ENCODE measurements at places on chromosomes 6 and 20. TPM values are rescaled to one million over a fixed set of nuclear protein-coding genes. Genes with fewer than 3 reads are reported as not detected.

DNA sequence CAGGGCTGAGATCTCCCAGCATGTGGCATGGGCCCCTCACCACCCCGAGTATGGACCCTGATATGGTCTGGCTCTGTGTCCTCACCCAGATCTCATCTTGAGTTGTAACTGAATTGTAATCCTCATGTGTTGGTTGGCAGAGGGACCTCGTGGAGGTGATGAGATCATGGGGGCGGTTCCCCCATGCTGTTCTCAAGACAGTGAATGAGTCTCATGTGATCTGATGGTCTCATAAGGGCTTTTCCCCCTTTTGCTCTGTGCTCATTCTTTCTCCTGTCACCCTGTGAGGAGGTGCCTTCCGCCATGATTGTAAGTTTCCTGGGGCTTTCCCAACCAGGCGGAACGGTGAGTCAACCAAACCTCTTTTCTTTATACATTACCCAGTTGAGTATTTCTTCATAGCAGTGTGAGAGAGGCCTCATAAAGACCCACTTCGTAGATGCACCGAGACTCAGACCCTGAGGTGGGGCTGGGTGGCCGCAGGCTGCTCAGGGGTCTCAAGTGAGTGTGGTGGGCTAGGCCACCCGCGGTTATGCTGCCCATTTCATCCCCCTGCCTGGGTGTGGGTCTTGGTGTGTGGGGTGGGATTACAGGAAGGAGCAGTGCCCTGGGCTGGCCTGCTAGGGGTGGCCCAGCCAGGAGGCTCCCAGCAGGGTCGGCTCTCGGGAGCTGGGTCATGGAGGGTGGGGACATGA lies 26.2 kb upstream of the GATA5 start:
- no peaks in the 10 kb centered on the region for H3K27me3 ChIP-seq
- DNase-seq, result no peak
- H3K36me3 ChIP-seq, result peaks cover 4% of the 10 kb centered on the region
- no peak overlapping the region for H3K4me3 ChIP-seq

GRCh38 chr6:43269273-43270007 lies 26.2 kb downstream of the TTBK1 start:
- DNase-seq, result no peak
- H3K4me3 ChIP-seq, result no peak overlapping the region
- H3K27me3 ChIP-seq, result peaks cover 5% of the 10 kb centered on the region
- peaks cover 32% of the 10 kb centered on the region for H3K4me1 ChIP-seq
- peaks cover 50% of the 10 kb centered on the region for H3K36me3 ChIP-seq
- H3K27ac ChIP-seq, result no peak overlapping the region

DNA sequence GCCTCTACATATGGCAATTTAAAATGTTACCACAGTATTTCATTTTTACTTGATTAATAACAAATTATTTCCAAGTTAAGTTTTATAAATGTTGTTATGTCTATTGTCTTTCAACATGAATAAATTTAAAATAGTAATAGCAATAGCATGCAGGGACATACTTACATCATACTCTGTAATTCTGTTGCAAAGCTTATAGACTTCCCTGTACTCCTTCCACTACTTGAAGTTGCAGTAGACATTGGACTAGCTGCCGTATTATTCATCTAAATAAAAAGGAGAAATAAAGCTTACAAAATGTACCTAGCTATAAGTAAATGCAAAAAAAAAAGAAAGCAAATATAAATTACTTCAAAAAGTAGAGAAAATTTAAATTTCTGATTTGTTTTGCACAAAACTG lies 12.7 kb downstream of the SUPT3H start:
- DNase-seq, result no peak
- no peaks in the 10 kb centered on the region for H3K4me1 ChIP-seq
- no peaks in the 10 kb centered on the region for H3K27me3 ChIP-seq
- no peaks in the 10 kb centered on the region for H3K36me3 ChIP-seq

DNA sequence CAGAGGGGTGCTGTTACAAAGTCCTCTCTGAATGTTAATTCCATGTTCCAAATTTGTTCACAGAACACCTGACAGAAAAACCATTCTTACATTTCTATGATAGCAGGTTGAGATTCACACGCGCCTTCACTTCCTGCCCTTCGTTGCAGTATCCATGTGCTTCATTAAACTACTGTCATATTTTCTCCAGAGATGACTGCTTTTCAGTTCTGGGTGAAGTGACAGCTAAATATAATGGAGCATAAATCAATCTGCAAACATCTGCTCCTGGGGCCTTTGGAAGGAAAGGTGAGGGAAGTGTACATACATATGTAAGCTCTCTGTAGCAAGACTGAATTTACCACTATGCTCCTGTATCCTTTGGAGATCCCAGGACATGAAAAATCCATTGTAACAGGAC lies 750.2 kb downstream of the HDGFL1 start:
- H3K27ac ChIP-seq, result no peak overlapping the region
- no peaks in the 10 kb centered on the region for H3K27me3 ChIP-seq
- DNase-seq, result peak; percentile 2
- no peaks in the 10 kb centered on the region for H3K4me1 ChIP-seq
- no peaks in the 10 kb centered on the region for H3K36me3 ChIP-seq

GRCh38 chr6:35047265-35048011 lies 93.7 kb downstream of the TCP11 start:
- no peaks in the 10 kb centered on the region for H3K27me3 ChIP-seq
- no peak overlapping the region for H3K4me3 ChIP-seq
- peaks cover 66% of the 10 kb centered on the region for H3K4me1 ChIP-seq
- H3K36me3 ChIP-seq, result no peaks in the 10 kb centered on the region

DNA sequence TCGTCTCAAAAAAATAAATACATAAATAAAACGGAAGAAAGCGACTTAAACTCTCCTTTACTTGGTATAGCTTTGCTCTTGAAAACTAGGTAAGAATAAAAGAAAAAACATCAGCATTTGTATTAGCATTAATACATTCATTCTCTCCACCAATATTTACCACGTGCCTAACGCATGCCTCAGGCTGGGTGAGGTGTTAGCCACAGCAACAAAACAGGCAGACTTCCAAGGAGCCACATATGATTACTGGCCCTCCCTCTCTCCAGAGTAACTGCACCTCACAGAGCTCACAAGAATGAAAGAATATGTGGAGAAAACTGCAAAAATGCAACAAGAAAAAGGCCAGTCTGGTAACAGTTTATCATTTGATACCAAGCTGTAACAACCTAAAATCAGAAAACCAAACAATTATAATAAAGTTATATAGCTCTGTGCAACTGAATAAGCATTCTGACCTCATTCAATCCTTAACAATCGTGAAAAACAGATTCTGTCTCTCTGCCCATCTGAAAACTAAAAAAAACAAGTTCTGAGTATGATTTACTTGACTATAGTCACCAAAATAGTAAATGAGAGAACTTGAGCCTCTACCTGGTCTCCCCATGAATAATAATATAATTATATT lies 5.2 kb downstream of the NAPB start:
- no peaks in the 10 kb centered on the region for H3K27me3 ChIP-seq
- H3K4me3 ChIP-seq, result no peak overlapping the region
- DNase-seq, result peak; percentile 44
- H3K27ac ChIP-seq, result no peak overlapping the region
- no peaks in the 10 kb centered on the region for H3K36me3 ChIP-seq

DNA sequence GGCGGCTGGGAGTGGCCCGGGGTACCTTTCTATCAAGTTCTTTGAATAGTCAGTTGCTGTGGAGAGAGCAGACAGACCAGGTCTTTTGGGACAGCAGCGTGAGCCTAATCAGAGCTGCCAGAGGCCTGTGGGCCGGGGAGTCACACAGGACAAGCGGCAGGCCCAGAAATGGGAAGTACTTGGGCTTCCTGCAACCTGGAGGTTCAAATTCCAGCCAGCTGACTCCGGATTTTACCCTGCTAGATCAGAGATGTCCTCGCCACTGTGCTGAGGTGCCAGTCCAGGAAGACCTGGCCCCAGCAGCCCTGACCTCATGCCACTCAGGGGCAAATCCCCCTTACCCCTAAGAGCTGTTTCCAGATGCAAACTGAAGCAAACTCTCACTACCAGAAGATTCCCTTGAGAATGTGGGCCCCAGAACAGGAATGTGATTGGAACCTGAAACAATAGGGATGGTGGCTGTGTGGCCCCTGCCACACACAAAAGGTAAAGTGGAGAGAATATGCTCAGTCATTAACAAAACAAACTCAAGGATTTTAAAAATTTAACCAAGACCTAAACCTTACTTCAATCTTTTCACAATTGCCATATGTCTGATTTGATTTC lies 9.7 kb downstream of the BEND3 start:
- DNase-seq, result no peak
- no peak overlapping the region for H3K27ac ChIP-seq
- H3K27me3 ChIP-seq, result no peaks in the 10 kb centered on the region
- peaks cover 11% of the 10 kb centered on the region for H3K4me1 ChIP-seq
- H3K4me3 ChIP-seq, result no peak overlapping the region

DNA sequence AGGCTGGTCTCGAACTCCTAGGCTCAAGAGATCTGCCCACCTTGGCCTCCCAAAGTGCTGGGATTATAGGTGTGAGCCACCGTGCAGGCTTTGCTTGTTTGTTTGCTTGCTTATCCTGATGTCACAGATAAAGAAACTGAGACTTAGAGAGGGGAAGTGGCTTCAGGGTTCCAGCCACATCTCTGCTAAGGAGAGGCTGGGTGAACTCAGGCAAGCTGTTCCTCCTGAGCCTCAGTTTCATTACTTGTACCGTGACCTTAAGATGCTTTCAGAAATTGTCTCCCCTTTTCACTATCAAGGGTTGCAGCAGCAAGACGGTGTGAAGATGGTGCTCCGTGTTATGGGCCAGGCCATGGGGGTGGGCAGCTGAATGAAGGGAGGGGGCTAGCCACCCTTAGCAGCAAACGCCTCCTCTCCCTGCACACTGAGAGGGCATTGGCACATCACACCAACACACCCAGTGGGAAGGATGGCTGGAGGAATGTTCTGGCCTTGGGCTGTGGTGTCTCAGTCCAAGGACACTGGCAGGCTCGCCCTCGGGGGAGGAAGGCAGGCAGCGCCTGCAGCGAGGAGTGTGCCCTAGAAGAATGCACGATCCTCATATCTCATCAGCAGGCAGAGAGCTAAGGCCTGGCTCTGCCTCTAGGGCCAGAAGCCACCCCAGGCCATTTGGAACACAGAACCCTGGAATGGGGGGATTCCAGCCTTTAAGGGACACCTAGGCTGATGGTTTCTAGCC lies 48.2 kb upstream of the TLDC2 start:
- H3K27me3 ChIP-seq, result no peaks in the 10 kb centered on the region
- peaks cover 68% of the 10 kb centered on the region for H3K4me1 ChIP-seq
- peaks cover 54% of the 10 kb centered on the region for H3K36me3 ChIP-seq
- no peak for DNase-seq
- no peak overlapping the region for H3K27ac ChIP-seq
- H3K4me3 ChIP-seq, result no peak overlapping the region

- H3K4me3 ChIP-seq, result no peak overlapping the region
- no peaks in the 10 kb centered on the region for H3K27me3 ChIP-seq
- H3K4me1 ChIP-seq, result peaks cover 4% of the 10 kb centered on the region
- no peak for DNase-seq
- H3K27ac ChIP-seq, result no peak overlapping the region
These were observed 18.8 kb downstream of the RTF2 start for GRCh38 chr20:56487216-56487615.

GRCh38 chr6:134060491-134061106 lies 8.2 kb upstream of the SLC2A12 start:
- no peak for DNase-seq
- H3K27ac ChIP-seq, result no peak overlapping the region
- H3K4me1 ChIP-seq, result no peaks in the 10 kb centered on the region

GRCh38 chr6:13159300-13159699 lies 169.0 kb downstream of the TBC1D7 start:
- H3K27ac ChIP-seq, result no peak overlapping the region
- H3K36me3 ChIP-seq, result no peaks in the 10 kb centered on the region
- DNase-seq, result no peak
- H3K4me1 ChIP-seq, result no peaks in the 10 kb centered on the region
- no peaks in the 10 kb centered on the region for H3K27me3 ChIP-seq

DNA sequence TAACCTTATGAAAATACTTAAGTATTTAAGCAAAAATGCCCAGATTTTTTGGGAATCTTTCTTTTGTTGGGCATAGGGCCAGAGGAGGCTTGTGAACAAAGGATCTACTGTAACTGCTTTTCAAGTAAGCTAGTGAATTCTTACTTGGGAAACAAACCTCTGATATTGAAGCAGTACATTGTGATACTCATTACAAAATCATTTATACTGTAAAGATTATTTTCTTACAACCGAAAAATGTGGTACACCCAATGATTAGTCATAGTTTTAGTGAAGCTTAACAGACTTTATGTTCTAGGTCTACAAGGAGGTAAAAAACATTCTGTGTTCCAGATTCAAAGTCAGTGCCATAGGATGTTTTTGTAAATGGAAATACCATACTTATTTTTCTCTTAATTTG lies 272.9 kb upstream of the KCNQ5 start:
- no peaks in the 10 kb centered on the region for H3K4me1 ChIP-seq
- DNase-seq, result no peak

DNA sequence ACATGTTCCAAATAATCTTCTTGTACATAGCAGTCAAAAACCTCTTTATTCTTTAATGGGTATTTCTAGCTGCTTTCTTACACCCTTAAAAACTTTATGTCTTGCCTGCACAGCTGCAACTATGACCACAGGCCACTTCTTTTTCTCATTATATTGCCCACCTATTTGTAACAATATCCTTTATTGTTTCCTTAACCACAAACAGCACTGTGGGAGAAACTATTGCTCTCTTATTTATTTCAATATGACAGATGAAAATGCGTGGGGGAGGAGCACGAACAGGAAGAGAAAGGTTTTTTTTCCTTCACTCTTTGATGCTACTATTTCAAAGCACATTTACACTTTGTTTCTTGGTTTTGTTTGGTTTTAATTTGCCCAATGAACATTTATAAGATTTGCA lies 253.5 kb downstream of the GJA1 start:
- no peak overlapping the region for H3K4me3 ChIP-seq
- DNase-seq, result no peak
- H3K27ac ChIP-seq, result no peak overlapping the region
- H3K36me3 ChIP-seq, result no peaks in the 10 kb centered on the region

GRCh38 chr6:73123632-73124329 lies 101.5 kb downstream of the KHDC1L start:
- H3K27ac ChIP-seq, result no peak overlapping the region
- DNase-seq, result no peak
- H3K4me1 ChIP-seq, result no peaks in the 10 kb centered on the region
- no peak overlapping the region for H3K4me3 ChIP-seq

DNA sequence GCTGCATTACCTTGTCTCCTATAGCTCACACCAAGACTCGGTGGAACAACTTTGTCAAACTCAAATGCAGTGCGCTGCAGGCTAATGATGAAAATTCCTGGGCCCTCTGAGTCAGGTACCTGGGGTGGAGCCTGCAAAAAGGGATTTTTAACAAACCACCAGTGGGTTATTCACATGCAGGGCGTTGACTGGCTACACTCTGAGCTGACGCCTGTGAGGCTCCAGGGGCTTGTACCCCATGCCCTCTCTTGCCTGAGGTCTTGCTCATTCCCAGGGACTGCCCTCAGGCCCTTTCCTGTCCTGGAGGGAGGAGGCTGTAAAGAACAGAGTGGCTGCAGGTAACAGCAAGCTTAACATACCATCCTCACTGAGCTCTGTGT lies 9.2 kb downstream of the GTSF1L start:
- no peak for DNase-seq
- peaks cover 4% of the 10 kb centered on the region for H3K36me3 ChIP-seq
- no peak overlapping the region for H3K27ac ChIP-seq
- H3K4me1 ChIP-seq, result peaks cover 6% of the 10 kb centered on the region
- no peaks in the 10 kb centered on the region for H3K27me3 ChIP-seq

- H3K27me3 ChIP-seq, result no peaks in the 10 kb centered on the region
- H3K27ac ChIP-seq, result no peak overlapping the region
These were observed 6.4 kb downstream of the ACSS1 start for GRCh38 chr20:25051386-25052155.

PRL gene
- not detected for total RNA-seq

RAE1 gene
- 31.6 TPM for total RNA-seq

MATN4 gene
- total RNA-seq, result 13.0 TPM

SASH1 gene
- total RNA-seq, result 58.5 TPM

HCK gene
- total RNA-seq, result 12.4 TPM

ACTR5 gene
- total RNA-seq, result 7.1 TPM

PCK1 gene
- total RNA-seq, result 0.66 TPM

DDO gene
- 0.44 TPM for total RNA-seq

FAM184A gene
- 30.3 TPM for total RNA-seq

All from spinal cord (tissue), 10 donors.